Cortex of kidney (tissue), 1 donor: ENCODE measurements at places on chromosomes 5 and 9.

GRCh38 chr5:139817362-139817761, 21.8 kb downstream of the PSD2 start:
- DNase-seq: no peak

- DNase-seq: no peak
These were observed 161.0 kb upstream of the SLC28A3 start for GRCh38 chr9:84501587-84501986.

- DNase-seq: no peak
These were observed 112.4 kb downstream of the ISL1 start for GRCh38 chr5:51495672-51496071.

- DNase-seq: no peak
These were observed 666.8 kb downstream of the ACTL7B start for GRCh38 chr9:108188976-108189375.

- no peak for DNase-seq
These were observed 690.9 kb upstream of the CDH18 start for GRCh38 chr5:20678814-20679298.

DNA sequence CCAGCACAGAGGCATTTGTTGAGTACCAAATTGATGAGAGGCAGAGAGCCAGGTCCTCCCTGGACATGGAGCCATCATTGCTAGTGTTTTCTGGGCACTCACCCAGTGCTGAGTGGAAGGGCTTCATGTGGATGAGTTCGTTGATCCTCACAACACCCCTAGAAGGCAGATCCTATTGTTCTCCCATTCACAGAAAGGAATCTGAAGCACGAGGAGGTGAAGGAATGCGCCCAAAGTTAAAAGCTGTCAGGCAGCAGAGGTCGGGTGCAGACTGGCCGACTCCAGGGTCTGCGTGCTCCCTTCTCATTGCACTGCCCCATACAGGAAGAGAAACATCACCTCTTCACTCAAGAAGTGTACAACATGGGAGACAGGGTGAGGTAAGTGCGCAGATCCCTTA, 153.5 kb upstream of the TNPO1 start:
- DNase-seq: no peak

GRCh38 chr5:36944607-36945225, 68.1 kb downstream of the NIPBL start:
- DNase-seq: no peak

DNA sequence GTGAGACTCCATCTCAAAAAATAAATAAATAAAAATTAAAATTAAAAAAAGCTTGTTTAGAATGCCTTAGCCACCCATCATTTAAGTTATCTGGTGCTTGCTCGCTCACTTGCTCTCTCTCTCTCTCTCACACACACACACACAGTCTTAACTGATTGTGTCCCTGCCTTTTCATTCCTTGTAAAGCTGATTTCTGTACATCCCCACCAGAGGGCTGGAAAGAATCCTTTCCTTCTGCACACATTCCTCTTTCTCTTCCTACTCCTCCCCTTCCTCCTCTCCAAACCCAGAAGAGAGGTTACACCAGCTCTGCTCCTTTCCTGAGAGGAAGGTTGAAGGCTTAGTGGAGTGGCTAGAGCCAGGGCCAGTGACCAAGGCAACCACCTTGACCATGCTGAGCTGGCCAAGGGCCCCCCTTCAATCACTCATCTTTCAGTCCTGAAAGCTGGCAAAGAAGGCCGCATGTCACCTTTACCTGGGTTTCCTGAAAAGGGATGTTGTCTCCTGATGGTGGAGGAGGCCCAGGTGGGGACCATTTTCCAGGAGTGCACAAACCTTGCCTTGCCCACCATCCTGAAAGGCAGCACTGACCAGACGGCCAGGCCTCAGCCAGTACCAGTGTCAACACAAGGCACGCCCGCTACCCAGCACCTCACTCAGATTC, 25.6 kb downstream of the STK10 start:
- DNase-seq: no peak

- DNase-seq: no peak
These were observed 172.1 kb downstream of the SNX18 start for GRCh38 chr5:54689411-54690251.

DNA sequence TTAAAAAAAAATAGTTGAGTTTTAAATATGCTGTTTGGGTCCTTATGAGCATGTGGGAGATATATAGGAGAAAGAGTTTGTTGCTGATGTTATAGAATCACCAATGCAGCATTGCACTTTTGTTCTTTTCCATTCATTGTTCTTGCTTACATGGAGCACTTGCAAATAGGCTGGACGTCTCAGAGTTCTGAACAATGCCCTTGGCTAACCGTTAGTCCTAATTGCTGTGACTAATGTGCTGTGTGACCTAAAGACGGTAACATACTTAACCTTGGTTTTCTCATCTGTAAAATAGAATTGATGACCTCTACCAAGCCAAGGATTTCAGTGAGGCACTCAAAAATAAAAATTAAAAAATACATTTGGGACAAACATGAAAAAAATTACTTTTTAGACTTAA, 29.8 kb downstream of the PIK3R1 start:
- no peak for DNase-seq

DNA sequence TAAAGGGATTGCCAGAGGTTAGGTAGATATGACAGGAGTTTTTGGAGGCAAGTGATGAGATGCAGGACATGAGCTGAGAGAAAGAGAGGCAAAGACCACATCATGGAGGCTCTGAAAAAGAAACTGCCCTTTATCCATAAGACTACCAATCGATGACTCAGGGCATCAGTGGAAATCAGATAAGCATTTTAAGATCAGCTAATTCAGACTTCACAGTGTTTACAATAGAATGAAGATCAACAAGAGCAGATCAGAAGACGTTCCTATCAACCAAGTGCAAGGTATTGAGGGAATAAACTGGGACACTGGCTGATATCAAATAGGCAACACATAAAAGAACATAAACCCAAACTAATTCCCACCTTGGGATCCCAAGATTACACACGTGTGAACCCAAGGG, 227.2 kb downstream of the SLCO4C1 start:
- no peak for DNase-seq

DNA sequence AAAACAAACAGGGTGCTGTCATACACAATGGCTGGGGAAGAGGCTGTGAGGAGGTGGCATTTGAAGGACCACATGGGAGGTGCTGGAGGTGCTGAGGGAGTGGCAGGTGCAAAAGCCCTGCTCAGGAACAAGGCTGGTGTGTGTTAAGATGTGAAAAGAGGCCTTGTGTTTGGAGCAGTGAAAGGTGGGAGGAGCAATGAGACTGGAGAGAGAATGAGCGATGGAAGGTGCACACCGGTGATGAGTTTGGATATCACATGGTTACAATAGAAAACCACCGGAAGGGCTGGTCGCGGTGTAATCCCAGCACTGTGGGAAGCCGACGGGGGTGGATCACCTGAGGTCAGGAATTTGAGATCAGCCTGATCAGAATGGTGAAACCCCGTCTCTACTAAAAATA, 9.2 kb upstream of the FIBCD1 start:
- no peak for DNase-seq

GRCh38 chr5:13749766-13750165, 194.7 kb downstream of the DNAH5 start:
- DNase-seq: no peak

- no peak for DNase-seq
These were observed at the start of gene NME5 for GRCh38 chr5:138138949-138139780. Gene NME5, minus strand, starts transcription at chr5:138139428. Its CDS starts 648 bp downstream, at chr5:138138780.

- no peak for DNase-seq
These were observed 171.4 kb downstream of the TLE1 start for GRCh38 chr9:81517954-81518353.

GRCh38 chr9:86534572-86535258, 180.5 kb upstream of the TUT7 start:
- no peak for DNase-seq

DNA sequence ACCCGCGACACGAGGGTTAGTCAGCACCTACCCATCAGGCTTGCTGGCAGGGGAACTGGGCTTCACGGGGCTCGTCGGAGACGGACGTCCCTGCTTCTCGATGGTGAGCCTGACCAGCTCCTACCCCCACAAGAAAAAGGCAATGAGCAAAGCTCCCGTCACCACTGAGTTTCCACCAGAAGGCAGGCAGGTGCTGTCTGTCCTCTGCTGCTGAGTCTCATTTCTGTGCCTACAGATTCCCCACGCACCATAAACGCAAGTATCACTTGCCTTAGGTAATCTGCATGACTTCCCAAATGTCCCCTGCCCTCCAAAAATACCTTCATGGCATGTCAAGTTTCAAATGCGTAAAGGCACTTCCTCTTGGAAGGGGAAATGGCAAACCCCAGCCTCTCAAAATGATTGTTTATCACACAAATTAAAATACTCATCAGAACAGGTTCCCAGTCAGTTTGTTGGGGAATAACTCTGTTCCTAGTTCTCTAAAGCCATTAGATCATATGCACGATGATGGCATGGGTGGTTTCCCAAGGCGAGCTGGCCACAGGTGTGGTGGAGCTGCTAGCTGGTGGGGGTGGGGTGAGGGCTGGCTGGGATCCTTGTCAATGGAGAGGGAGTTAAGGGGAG, 85.0 kb downstream of the PRRT1B start:
- no peak for DNase-seq

GRCh38 chr9:124696101-124696500, 75.0 kb downstream of the NR6A1 start:
- DNase-seq: no peak

GRCh38 chr9:96482476-96482875, 32.5 kb downstream of the HABP4 start:
- no peak for DNase-seq

GRCh38 chr5:179325296-179326031, 19.8 kb downstream of the ADAMTS2 start:
- no peak for DNase-seq

GRCh38 chr5:169796731-169797130, 159.7 kb downstream of the DOCK2 start:
- no peak for DNase-seq

DNA sequence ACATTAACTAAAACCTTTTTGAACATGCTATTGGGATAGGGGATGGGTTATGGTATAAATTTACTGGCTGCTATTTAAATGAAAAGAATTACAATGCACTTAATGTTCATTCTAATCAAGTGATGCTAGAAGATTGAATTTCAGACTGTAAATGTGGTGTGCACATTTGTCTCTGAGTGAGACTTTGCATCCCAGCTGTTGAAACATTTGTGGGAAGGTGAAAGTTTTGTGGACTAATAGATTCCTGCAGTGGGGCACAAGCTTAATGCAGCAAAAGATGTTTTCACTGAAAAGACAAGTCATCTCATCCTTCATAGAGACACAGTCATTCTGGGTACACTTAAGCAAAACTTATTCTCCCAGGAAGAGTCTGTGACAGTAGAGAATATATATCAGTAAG, 323.6 kb downstream of the NFIB start:
- no peak for DNase-seq

GRCh38 chr9:115651461-115651860, 502.1 kb upstream of the PAPPA start:
- DNase-seq: no peak

DNA sequence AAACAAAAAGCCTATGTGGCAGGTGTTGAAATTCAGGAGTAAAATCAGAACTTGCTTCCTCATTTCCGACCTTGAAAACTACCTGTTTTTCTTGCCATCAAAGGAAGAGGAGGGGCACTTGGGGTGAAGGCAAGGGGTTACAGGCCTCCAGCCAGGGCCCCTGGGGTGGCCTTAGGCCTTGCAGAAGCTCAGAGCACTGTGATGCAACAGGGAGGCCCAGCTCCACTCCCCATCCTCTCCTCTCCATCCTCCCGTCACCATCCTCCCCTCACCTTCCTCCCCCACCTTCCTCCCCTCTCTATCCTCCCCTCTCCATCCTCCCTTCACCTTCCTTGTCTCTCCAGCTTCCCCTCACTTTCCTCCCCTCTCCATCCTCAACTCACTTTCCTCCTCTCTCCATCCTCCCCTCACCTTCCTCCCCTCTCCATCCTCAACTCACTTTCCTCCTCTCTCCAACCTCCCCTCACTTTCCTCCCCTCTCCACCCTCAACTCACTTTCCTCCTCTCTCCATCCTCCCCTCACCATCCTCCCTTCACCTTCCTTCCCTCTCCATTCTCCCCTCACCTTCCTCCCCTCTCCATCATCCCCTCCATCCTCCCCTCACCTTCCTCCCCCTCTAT, 111.6 kb downstream of the WNK2 start:
- no peak for DNase-seq

DNA sequence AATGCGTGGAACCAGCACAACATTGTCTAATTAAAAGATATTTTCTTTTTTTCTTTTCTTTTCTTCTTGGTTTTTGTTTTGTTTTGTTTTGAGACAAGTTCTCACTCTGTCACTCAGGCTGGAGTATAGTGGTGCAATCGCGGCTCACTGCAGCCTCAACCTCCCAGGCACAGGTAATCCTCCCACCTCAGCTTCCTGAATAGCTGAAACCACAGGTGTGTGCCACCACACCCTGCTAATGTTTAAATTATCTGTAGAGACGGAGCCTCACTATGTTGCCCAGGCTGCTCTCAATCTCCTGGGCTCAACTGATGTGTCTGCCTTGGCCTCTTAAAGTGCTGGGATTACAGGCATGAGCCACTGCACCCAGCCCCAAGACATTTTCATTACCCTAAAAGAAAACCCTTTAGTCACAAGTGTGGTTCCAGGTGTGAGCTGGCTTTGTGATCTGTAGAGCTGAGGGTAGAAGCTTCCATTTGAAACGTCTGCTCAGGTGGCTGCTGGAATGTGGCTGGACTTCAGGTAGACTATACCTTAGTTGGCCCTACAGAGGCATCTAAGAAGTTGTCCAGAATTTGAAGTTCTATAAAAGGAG, 19.1 kb upstream of the NEK6 start:
- DNase-seq: no peak

GRCh38 chr9:107739601-107740082, 250.1 kb upstream of the KLF4 start:
- DNase-seq: no peak

DNA sequence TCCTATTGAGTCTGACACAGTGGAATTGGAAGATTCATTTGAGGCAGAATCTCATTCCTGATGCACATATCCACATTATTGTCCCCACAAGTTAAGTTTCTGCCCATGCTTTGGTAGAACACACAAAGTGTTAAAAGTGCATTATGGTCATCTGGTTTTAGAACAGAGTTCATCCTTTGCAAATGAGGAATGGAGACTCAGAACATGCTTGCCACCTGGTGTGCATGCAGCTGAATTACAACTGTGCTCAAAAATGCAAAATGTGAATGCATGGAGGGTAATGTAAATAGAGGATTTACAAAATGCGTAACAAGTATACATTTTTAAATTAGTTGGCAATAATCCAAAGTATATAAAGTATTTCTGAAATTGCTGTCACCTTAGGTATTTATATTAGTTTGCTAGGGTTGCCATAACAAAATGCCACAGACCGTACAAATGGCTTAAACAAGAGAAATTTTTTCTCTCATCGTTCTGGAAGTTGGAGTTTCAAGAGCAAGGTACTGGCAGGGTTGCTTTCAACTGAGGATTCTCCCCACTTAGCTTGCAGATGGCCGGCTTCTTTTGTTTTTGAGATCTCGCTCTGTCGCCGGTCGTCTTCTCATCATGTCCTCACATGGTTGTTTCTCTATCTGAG, 671.1 kb downstream of the TAF11L14 start:
- no peak for DNase-seq

- no peak for DNase-seq
These were observed 31.8 kb downstream of the SEC61B start for GRCh38 chr9:99253772-99254431.

- DNase-seq: no peak
These were observed 268.9 kb downstream of the ASTN2 start for GRCh38 chr9:117145811-117146490.

- DNase-seq: no peak
These were observed 53.2 kb upstream of the NCS1 start for GRCh38 chr9:130118841-130119518.
